ENCODE measurements at places on chromosomes 13 and 19.

DNA sequence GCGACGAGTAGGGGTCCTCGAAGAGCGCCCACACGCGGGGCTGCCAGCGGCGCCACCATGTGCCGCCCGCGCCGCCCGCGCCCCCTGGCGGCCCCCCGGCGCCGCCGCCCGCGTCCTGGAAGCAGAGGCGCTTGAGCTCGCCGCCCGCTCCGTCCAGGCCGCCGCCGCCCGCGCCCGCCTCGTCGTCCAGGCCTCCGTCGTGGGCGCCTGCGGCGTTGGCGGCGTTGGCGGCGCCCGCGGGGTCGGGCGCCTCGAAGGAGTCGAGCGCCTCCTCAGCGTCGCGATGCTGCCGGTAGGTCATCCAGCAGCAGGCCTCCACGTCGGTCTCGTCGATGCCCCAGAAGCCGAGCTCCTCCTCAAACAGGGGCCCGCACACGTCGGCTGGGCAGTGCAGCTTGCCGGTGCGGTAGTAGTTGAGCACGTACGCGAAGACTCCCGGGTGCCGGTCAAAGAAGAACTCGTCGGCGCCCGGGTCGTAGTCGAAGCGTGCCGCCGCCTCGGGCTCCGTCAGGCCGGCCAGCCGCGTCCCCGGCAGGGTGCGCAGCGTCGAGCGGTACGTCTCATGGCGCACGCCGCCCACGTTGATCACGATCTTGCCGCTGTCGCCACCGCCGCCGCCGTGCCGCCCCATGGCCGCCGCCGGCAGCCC is 829 bp downstream of the KCNC3 start:
- no peak for DNase-seq

DNA sequence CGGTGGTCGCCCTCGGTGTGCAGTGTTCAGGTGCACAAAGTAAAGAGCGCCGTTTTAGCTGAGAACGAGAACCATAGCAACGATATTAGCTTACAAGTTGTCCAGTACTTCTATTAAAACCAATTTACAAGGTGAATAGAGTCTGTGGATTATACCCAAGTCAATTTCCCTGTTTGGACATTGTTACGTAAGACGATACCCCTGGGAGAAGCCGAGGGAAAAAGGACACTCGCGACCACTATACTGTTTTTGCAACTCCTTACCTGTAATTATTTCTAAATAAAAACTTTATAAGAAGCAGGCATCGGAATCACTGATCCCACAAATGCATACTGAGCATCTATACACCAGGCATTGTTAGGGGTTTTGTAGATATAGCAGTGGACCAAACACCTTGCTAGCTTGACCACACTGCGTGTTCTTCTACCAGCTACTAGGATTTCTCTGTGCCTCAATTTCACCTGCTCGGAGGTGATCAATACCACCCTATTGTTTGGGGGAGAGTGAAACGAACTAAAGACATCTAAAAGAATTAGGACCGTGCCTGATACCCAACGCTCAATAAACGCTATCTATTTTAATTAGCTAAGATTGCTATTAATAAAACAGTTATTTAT is 488 bp upstream of the EEF2 start:
- DNase-seq: no peak

DNA sequence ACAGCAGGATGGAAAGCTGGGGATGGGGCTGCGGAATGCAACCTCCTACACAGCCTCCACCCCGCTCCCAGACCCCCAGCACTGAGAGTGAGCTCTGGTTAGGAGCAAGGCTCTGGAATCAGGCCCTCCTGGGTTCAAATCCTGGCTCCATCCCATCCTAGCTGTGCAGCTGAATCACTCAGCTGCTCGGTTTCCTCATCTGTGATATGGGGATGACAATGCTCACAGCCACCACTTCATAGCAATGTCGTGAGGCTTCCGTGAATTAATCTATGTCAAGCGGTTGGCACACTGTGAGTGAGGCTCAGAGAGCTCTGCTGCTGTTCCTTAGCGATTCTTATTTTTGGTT is 538 bp downstream of the ACP7 start:
- no peak for DNase-seq

GRCh38 chr13:76048131-76048530 is 412.0 kb downstream of the LMO7 start:
- DNase-seq: no peak

- DNase-seq: no peak
These were observed 114.8 kb downstream of the LRCH1 start for GRCh38 chr13:46667687-46668281.

GRCh38 chr19:35977446-35978222 is 17.4 kb upstream of the SDHAF1 start:
- no peak for DNase-seq

Data from effector memory CD8-positive, alpha-beta T cell (primary cell).